ENCODE measurements at places on chromosomes 7 and 10.

- peak; percentile 73 for DNase-seq
These were observed 759 bp downstream of the FGFBP3 start for GRCh38 chr10:91908337-91909116.

- no peak for DNase-seq
These were observed 40.2 kb upstream of the KLF6 start for GRCh38 chr10:3825244-3825643.

GRCh38 chr10:16779384-16779915 is 37.8 kb downstream of the RSU1 start:
- DNase-seq = peak; percentile 76

GRCh38 chr10:60334991-60335390 is 54.7 kb downstream of the ANK3 start:
- no peak for DNase-seq

GRCh38 chr10:59434463-59435321 is 72.3 kb upstream of the FAM13C start:
- no peak for DNase-seq

DNA sequence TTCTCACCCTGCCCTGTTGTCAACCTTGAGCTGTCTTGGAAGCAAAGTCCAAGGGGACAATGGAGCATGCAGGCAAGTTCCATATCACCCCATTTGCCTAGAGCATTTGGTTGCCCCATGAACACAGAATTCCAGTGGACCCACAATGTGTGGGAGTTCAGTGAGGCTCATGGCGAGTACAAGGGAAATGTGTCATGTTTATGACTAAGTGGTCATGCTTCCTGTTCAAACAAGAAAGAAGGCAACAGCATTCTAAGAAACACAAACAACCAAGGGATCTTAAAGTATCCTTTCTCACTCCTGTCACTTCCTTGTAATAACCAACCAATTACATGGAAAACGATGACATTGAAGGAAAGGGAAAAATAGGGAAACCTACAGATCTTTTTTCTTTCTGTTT is 513.0 kb downstream of the INHBA start:
- DNase-seq = no peak

- DNase-seq = no peak
These were observed 55.3 kb downstream of the STK32C start for GRCh38 chr10:132252412-132252811.

DNA sequence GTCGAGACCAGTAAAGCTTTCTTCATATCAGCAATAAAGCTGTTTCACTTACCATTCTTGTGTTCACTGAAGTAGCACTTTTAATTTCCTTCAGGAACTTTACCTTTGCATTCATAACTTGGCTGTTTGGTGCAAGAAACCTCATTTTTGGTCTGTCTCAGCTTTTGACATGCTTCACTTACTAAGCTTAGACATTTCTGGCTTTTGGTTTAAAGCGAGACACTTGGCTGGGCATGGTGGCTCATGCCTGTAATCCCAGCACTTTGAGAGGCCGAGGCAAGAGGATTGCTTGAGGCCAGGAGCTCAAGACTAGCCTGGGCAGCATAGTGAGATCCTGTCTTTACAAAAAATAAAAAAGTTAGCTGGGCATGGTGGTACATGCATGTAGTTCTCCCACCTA is 15.8 kb downstream of the PLEKHA1 start:
- DNase-seq = no peak

GRCh38 chr10:96719850-96720421 is 378 bp downstream of the PIK3AP1 start:
- peak; percentile 36 for DNase-seq

DNA sequence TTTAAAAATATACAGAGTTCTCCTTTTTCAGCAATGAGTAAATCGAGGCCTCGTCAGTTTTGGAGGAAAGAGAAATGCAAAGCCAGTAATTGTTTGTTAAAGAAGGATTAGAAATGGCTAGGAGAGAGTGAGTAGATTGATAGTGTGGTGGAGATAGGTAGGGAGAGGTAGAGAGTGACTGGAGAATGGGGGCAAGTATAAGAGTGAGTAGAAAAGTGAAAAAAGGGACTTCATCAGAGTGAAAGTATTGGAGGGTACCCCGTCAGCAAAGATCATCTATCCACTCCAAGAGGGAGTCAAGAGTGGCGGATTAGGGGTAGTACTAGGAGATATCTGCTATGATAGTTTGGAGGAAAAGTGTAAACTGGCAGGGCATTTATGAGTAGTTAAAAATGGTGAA is 9.2 kb upstream of the ANKRD2 start:
- DNase-seq = no peak

DNA sequence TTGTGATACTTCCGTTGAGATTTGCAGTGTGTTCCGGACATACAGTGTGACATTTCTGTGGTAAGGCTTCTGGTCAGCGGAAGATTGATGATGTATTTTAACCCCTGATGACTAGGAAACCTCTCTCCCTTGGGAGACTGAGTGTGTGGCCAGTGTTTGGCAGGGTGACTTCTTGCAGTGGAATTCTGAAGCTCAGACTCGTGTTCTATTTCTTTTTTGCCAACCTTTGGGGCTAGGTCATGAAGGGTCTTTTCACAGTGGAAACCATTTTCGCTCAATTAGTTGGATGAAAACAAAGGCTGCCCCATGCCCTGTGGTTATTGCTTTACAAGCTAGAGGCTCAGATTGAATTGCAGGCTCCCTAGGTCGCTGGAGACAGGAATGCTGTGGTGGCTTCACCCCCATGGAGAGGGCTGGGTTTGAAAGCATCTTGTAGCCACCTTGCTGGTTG is 288.9 kb downstream of the BBS9 start:
- no peak for DNase-seq

DNA sequence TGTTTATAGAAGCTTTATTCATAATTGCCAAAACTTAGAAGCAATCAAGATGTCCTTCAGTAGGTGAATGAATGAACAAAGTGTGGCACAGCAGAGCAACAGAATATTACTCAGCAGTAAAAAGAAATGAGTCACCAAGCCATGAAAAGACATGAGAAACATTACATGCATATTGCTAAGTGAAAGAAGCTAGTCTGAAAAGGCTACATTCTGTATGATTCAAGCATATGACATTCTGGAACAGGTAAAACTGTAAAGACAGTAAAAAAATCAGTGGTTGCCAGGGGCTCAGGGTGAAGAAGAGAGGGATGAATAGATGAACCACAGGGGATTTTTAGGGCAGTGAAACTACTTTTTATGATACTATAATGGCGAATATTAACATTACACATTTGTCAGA is 80.9 kb upstream of the APBB1IP start:
- DNase-seq = no peak

GRCh38 chr10:15168291-15168785 is at the start of gene NMT2:
NMT2 (minus strand) TSS chr10:15168693; CDS start chr10:15168612, 81 bp downstream.
- DNase-seq = peak; percentile 82

- DNase-seq = no peak
These were observed 229.1 kb upstream of the DGKB start for GRCh38 chr7:15131661-15132060.

- no peak for DNase-seq
These were observed 130.4 kb upstream of the GHITM start for GRCh38 chr10:84008878-84009277.

- no peak for DNase-seq
These were observed 138.0 kb downstream of the FAM53B start for GRCh38 chr10:124605856-124606812.

DNA sequence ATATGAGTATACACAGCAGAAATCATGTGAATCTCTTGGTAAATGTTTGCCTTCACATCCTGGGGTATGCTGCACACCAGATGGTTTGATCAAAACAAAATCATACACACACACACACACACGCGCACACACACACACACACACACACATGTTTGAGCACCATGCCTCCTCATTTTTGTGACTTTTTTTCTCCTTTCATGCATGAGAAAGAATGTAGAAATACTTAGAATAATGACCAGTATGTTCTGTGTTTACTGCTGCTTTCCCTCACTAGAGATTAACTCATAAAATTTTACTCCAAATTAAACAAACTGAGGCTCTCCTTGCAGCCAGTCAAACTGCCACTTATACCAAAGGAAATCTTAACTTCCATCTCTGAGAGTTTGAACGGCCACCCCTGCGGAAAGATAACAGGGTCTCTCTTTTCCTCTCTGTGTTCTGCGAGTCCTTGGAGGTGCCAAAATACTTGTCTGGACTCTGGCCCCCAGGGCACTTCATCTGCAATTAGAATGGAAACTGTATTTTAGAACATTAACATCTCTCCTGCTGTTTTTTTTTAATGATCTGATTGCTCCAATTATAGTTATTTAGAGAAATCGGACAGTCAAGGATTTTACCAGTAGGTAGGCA is 320.8 kb upstream of the NFE2L3 start:
- DNase-seq = no peak

DNA sequence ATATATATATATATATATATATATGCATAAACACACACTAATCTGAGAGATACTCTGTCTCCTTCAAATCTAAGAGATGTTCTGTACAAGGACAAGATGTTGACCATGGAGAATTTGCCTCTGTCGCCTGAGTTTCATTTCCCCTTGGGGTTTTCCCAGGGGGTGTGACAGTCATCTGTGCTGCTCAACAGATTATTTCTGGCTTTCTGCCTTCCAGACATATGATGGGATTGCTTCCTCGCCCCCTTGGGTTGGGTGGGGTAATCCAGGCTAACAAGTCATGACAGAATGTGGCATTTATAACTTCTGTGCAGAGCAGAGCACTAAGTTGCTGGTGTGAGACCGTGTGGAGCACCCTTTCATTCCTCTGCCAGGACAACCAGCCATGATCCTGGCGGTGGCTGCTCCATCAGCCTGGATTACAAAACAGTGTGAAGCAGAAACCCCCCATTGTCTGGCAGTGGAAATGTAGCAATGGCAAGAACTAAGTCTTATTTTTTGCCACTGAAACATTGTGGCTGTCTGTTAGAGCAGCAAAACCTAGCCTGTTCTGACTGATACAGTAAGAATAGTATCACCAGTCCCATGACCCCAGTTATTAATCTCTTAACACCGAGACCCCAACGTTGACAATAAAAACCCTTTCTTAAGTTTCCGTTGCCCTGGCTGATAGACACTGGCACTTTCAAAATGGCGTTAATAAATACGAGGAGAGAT is 13.7 kb upstream of the USP6NL start:
- DNase-seq = no peak

- DNase-seq = no peak
These were observed 216.0 kb downstream of the KLF6 start for GRCh38 chr10:3568983-3569382.

DNA sequence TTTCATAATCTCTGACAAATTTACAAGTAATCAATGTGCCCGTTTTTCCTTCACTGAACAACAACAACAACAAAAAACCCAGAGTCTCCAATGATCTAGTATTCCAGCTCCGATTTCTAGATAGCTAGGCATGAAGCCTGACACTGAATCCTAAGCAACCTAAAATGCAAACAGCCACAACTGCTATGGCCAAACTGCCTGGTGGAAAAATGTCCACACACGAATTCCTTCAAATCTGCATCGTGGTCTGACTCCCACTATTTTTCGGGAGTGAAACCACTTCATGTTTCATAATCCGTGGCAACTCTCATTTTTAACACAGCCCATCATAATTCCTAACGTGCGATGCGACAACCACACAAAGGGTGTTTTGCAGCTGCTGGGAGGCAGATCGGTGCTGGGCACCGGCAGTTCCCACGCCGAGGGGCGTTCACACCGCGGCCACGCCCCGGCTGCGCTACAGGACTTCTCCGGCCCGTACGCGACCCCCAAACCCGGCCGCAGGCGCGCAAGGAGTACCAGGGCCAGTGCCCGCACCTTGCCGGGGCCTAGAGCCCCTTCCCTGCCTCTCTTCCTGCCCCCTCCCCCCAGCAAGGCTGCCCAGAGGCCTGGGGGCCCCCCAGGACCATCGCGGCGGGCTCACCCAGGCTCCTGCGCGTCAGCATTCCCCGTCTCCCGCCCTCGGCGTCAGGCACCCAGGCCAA is 814 bp downstream of the RUFY2 start:
- DNase-seq = peak; percentile 42

- no peak for DNase-seq
These were observed 44.2 kb downstream of the DRGX start for GRCh38 chr10:49351669-49352068.

DNA sequence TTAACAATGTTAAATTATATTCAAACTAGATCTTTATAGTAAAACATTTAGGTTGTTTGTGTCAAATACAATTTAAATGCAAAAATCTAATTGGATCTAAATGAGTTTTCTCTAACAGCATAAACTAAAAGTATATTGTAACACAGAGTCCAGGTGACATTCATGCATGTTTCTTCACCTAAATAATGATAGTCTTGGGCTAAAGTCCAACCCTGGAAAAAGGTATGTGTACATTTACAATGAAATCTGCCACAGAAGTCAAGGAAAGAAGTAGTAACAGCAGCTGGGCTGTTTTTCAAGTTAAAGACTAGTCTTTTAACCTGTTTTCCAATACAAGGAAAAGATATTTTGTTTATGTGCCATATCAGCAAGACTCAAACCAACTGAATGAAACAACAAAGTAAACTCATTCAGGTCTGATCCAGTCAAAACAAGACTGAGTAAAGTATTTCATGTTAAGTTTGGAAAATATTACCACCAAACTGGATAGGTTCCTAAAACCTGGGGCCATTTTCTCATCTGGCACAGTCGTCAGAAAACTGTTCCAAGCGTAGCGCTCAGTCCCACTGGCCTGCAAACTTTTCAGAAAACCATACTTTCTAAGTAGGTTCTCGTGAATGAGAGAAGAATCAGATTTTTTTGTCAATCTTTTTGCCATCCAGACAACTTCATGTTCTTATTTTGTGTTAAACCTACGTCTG is 349.2 kb downstream of the HGF start:
- DNase-seq = no peak

GRCh38 chr7:119964065-119964464 is 308.9 kb upstream of the KCND2 start:
- DNase-seq = no peak

GRCh38 chr7:108280136-108280535 is 150.0 kb upstream of the LAMB4 start:
- DNase-seq = no peak

DNA sequence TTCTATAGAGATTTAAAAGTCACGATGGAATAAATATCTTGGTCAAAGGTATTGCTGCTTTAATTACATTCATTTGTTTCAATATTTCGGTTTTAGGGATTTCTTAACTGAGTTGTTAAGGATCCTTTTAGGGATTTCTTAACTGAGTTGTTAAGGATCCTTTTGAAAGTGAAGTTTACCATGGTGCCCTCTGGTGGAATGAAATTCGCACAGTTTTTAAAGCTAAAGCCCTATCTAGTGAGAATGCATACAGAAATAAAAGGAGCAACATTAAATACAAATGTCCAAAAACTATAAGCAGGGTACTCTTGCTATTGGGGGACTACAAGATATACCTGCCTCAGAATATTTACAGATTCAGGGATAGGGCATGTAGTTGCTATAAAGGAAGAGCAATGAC is 193.7 kb downstream of the RNLS start:
- DNase-seq = no peak

DNA sequence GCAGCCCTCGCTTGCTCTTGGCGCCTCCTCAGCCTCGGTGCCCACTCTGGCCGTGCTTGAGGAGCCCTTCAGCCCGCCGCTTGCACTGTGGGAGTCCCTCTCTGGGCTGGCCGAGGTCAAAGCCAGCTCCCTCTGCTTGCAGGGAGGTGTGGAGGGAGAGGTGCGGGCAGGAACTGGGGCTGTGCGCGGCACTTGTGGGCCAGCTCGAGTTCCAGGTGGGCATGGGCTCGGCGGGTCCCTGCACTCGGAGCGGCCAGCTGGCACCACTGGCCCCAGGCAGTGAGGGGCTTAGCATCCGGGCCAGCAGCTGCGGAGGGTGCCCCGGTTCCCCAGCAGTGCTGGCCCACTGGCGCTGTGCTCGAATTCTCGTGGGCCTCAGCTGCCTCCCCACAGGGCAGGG is 152.1 kb upstream of the SEMA3C start:
- DNase-seq = no peak
